ENCODE measurements at places on chromosomes 5 and 9.

- no peak overlapping the region for H3K27ac ChIP-seq
- H3K4me1 ChIP-seq: peaks cover 6% of the 10 kb centered on the region
- no peak for DNase-seq
These were observed 47.3 kb upstream of the PRRC2B start for GRCh38 chr9:131346559-131346958.

GRCh38 chr5:81755320-81755719 is 4.4 kb upstream of the SSBP2 start:
- H3K4me3 ChIP-seq: no peak overlapping the region
- DNase-seq: no peak
- no peaks in the 10 kb centered on the region for H3K27me3 ChIP-seq
- H3K36me3 ChIP-seq: no peaks in the 10 kb centered on the region
- peaks cover 4% of the 10 kb centered on the region for H3K4me1 ChIP-seq

DNA sequence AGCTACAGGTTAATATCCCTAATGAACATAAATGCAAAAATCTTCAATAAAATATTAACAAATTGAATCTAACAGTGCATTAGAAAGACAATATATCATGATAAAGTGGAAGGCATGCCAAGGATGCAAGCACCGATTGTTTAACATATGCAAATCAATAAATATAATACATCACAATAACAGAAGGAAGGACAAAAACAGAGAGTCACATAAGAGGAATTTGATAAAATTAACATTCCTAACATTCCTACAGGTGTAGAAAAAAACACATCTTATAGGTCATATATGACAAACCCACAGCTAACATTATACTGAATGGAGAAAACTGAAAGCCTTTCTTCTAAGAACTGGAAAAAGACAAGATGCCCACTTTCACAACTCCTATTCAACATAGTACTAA is 297.0 kb downstream of the CDH18 start:
- H3K4me3 ChIP-seq: no peak overlapping the region
- H3K4me1 ChIP-seq: no peaks in the 10 kb centered on the region
- no peaks in the 10 kb centered on the region for H3K36me3 ChIP-seq
- no peak for DNase-seq

DNA sequence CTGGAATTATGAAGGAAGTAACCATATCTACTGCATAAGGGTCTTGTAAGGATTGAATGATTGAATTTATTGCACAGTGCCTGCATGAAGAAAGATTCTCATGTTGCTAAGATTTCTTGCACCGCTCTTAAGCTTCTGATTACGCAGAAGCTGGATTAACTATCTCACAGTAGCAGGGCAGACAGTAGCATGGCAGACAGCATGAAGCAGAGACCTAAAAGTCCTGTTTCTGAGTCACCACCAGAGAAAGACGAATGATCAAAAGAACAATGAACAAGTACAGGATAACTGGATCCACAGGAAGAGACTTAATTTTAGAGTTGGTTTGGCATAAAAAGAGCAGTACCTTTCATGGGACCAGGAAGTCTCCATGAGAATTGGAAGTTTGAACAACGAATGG is 142.4 kb downstream of the MAPKAP1 start:
- H3K27me3 ChIP-seq: no peaks in the 10 kb centered on the region
- DNase-seq: no peak
- H3K36me3 ChIP-seq: no peaks in the 10 kb centered on the region
- no peak overlapping the region for H3K27ac ChIP-seq
- H3K4me3 ChIP-seq: no peak overlapping the region
- H3K4me1 ChIP-seq: no peaks in the 10 kb centered on the region

DNA sequence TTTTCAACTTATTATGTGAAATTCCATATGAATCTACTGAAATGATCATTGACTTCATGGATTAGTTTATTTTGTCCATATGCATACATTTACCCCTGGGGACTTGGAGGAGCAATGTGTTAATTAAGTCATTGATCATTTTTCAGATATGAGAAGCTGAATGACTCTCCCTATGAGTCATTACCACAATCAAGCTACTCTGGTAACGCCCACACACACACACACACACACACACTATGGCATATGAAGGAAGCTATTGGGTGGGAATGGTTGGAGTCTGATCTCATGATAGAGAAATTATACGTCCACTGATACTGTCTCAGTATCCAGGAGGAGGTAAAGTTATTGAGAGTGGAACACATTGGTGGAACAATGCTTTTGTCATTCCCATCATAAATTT is 528.9 kb downstream of the AGTPBP1 start:
- H3K36me3 ChIP-seq: no peaks in the 10 kb centered on the region
- no peaks in the 10 kb centered on the region for H3K4me1 ChIP-seq
- H3K4me3 ChIP-seq: no peak overlapping the region
- H3K27ac ChIP-seq: no peak overlapping the region

DNA sequence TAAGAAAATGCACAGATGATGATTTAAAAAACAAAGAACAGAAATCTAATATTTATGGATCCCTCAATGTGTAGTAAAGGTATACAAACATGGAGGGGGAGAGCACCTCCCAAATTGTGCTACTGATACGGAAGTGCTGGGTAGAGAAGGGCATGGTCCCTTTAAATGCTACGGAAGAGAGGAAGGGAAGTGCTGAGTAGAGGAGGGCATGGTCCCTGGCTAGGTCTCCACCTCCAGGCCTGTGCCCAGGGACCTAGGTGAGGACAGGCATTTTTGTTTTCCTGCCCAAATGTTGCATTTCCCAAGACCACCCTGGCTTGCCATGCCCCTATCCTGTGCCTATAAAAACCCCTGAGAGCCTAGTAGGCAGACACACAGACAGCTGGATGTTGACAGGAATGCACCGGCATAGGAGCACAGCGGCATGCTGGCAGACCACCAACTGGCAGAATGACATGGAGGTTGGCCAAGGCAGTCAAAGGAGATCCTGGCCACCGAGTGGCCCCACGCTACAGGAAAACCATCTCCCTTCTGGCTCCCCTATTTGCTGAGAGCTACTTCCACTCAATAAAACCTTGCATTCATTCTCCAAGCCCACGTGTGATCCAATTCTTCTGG is 62.1 kb upstream of the SPDL1 start:
- no peaks in the 10 kb centered on the region for H3K27me3 ChIP-seq
- DNase-seq: no peak
- H3K36me3 ChIP-seq: no peaks in the 10 kb centered on the region
- no peaks in the 10 kb centered on the region for H3K4me1 ChIP-seq
- H3K27ac ChIP-seq: no peak overlapping the region

DNA sequence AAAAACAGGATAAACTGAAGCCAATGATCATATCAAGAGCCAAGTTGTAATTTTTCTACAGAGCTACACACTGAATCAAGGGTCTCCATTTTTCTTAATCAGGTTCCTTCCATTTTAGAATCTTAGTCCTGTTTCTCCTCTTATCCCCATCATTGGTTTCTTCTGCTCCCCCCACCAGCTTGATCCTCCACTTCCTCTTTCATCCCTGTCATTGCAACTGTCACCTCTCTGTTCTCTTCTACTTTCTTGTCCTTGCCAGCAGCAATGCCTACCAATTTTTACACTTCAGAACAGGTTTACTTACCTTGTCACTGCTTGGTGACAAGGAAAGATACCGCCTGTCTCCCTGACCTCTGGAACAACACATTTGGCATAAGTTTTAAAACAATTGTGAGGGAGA is 97.3 kb downstream of the CFAP90 start:
- DNase-seq: no peak
- H3K4me1 ChIP-seq: no peaks in the 10 kb centered on the region
- no peak overlapping the region for H3K4me3 ChIP-seq
- H3K36me3 ChIP-seq: no peaks in the 10 kb centered on the region
- H3K27me3 ChIP-seq: no peaks in the 10 kb centered on the region

- H3K27me3 ChIP-seq: no peaks in the 10 kb centered on the region
- H3K27ac ChIP-seq: no peak overlapping the region
- no peak overlapping the region for H3K4me3 ChIP-seq
These were observed 62.2 kb upstream of the IL33 start for GRCh38 chr9:6153425-6153824.

Data from effector memory CD4-positive, alpha-beta T cell (primary cell).